ENCODE measurements at places on chromosomes 11 and 22. TPM values are rescaled to one million over a fixed set of nuclear protein-coding genes. Genes with fewer than 3 reads are reported as not detected.

Gene PDE3B
- total RNA-seq: 4.0 TPM

Gene DAGLA
- 3.2 TPM for total RNA-seq

DNA sequence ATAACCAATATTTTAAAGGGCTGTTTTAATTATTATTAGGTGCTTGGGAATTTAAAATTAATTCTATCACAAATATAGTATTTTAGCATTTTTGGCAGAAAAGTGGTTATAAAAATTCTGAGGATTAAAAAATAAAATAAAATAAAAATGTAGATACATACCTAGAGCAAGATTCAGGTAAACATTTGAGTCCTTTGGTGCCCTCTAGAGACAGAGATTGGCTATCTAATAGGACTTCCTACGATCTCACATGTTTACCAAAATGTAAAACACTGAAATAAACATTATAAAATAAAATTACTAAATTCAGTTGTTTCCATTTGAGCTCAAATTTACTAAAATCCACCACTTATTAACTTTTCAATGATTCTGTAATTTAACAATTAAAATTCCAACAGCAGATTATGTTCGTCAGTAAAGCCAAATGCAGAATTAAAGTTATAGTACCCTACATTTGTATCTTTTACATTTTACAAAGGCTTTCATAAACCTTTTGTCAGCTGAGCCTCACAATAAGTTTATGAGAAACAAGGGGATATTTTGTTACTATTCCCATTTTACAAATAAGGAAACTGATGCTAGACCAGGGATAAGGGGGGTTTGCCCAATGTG is 27.7 kb downstream of the SLC36A4 start:
- no peak overlapping the region for H3K27ac ChIP-seq
- no peak overlapping the region for H3K4me3 ChIP-seq
- no peak for DNase-seq
- peaks cover 6% of the 10 kb centered on the region for H3K4me1 ChIP-seq

- H3K27me3 ChIP-seq: no peaks in the 10 kb centered on the region
- peaks cover 13% of the 10 kb centered on the region for H3K36me3 ChIP-seq
- H3K4me3 ChIP-seq: no peak overlapping the region
- H3K4me1 ChIP-seq: no peaks in the 10 kb centered on the region
- H3K27ac ChIP-seq: no peak overlapping the region
Measured at GRCh38 chr22:31867386-31868153, 76.8 kb upstream of the YWHAH start.

- H3K4me3 ChIP-seq: no peak overlapping the region
- H3K27me3 ChIP-seq: peaks cover 4% of the 10 kb centered on the region
- H3K4me1 ChIP-seq: peaks cover 4% of the 10 kb centered on the region
Measured at GRCh38 chr11:89495951-89496350, 4.8 kb upstream of the NOX4 start.

DNA sequence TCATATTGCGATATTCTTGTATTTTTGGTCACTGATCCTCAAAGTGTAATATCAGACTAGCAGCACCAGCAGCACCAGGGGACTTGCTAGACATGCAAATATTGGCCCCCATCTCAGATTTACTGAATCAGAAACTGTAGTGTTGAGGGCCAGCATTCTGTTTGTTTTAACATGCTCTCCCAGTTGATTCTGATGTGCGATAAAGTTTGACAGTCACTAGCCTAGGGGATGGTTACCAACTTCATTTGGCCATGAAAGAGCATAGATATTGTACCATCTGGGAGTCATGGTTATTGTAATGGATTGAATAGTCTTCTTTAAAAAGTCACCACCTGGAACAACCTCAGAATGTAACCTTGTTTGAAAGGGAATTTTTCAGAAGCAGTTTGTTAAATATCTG is 1090.4 kb upstream of the RAG2 start:
- H3K27me3 ChIP-seq: peaks cover 2% of the 10 kb centered on the region
- H3K36me3 ChIP-seq: no peaks in the 10 kb centered on the region
- no peak for DNase-seq
- no peak overlapping the region for H3K4me3 ChIP-seq

GRCh38 chr11:59191095-59191494 is 19.2 kb downstream of the DTX4 start:
- peak overlapping the region; percentile 54 for H3K4me3 ChIP-seq
- H3K36me3 ChIP-seq: peaks cover 78% of the 10 kb centered on the region
- H3K27me3 ChIP-seq: peaks cover under 1% of the 10 kb centered on the region
- H3K4me1 ChIP-seq: peaks cover 10% of the 10 kb centered on the region
- H3K27ac ChIP-seq: no peak overlapping the region
- no peak for DNase-seq

- H3K4me1 ChIP-seq: peaks cover 4% of the 10 kb centered on the region
- peaks cover 8% of the 10 kb centered on the region for H3K27me3 ChIP-seq
- DNase-seq: no peak
- no peak overlapping the region for H3K4me3 ChIP-seq
Measured at GRCh38 chr22:37230673-37231405, 13.2 kb downstream of the RAC2 start.

DNA sequence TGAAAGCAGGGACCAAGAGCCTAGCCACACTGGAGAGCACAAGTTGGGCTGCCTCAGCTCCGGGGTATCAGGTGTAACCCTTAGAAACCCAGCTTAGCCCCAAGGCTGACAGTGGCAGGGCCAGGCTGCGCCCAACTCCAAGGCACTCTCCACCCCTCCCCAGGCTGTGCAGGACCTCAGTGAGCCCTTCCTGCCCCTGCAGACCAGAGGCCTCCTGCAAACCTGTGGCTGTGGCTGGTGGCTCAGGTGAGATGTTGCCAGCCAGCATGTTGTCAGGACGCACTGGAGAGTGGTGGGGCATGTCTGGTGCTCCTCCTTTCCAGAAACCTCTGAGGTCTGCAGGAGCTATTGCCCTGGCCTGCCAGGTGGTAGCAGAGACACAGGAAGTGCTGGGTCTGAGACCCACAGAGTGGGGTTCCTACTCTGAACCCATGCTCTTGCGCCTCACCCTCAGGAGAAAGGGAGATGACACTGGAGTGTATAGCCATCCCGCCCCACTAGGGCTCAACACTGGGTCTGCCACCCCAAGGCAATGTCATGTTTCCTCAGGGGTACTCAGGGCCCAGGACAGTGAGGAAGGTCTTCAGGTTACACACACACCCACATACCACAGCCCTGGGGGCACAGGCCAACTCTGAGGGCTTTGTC is 2.4 kb upstream of the SCARF2 start:
- no peak overlapping the region for H3K27ac ChIP-seq
- H3K4me1 ChIP-seq: peaks cover 11% of the 10 kb centered on the region
- no peak overlapping the region for H3K4me3 ChIP-seq
- DNase-seq: no peak

DNA sequence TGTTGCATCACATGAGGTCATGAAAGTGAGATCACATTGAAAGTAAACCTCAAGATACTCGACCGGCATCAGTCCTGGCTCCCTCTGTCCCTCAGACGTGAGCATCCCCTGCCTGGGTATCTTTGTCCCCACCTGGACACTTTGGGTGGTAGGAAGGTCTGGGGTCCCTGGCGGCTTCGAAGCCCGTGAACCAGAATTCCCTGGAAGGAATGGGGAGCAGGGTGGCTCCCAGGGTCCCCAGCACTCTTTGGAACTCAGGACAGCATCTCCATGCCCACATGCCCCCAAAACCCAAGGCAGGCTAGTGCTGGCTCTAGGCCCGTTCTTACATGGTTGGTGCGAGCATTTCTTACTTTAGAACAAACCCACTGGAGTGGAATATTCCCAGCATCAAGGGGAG is 7.5 kb downstream of the DERL3 start:
- H3K4me1 ChIP-seq: no peaks in the 10 kb centered on the region
- no peak overlapping the region for H3K4me3 ChIP-seq
- no peak overlapping the region for H3K27ac ChIP-seq
- H3K27me3 ChIP-seq: peaks cover 10% of the 10 kb centered on the region

DNA sequence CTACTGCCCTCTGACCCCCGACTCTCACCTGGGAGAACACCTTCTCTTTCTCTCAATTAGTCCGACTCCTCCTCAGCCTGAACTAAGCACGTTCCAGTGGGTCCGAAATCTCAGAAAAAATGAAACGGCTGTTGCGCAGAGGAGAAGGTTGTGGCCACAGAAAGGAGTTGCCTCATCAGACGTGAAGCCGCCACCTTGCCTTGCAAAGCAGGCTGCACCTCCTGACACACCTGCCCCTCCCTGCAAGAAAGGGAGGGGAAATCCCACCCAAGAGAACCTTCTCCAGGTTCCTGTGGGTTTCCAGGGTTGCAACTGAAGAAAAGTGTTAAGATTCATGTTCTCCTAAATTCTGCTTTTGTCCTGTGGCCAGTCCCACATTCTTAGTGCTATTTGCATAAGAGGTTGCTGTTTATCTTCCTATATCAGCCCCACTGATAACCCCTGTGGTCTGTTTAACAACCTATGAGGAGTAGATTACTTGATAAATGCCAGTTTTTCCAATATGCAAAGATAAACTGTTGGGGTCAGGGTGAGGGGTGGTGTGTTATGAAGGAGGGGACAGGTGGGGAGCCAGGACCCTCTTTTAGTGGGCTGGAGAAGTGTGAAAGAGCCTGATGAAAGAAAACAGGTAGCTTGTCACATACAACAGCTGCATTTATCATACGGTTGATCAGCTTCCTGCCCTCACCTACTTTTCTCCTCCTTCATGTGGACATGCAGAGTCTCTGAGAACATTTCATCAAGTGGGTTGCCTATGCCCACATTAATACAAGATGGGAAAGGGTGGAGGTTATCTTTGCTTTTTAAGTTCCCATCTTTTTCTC is 18.2 kb downstream of the ZBTB16 start:
- no peak overlapping the region for H3K27ac ChIP-seq
- no peaks in the 10 kb centered on the region for H3K36me3 ChIP-seq
- DNase-seq: no peak
- H3K4me3 ChIP-seq: no peak overlapping the region

DNA sequence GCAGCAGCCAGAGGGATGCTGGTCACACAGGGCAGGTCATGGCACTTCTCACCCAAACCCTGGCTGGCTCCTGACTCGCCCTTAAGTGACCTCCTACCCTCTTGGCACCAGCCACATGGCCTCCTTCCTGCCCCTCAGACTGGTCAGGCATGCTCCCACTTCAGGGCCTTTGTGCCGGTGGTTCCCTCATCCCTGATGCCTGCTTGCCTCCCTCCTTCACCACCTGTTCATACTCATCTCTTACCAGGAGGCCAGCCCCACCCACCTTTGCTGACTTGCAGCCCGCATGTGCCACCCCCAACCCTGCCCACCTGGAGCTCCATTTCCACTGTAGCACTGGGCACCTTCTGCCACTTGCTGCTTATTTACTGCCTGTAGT is 20.1 kb downstream of the GNAZ start:
- DNase-seq: no peak
- no peaks in the 10 kb centered on the region for H3K36me3 ChIP-seq
- no peaks in the 10 kb centered on the region for H3K4me1 ChIP-seq
- no peak overlapping the region for H3K27ac ChIP-seq
- H3K27me3 ChIP-seq: peaks cover 10% of the 10 kb centered on the region

- no peak overlapping the region for H3K27ac ChIP-seq
- no peaks in the 10 kb centered on the region for H3K36me3 ChIP-seq
- peaks cover 2% of the 10 kb centered on the region for H3K4me1 ChIP-seq
- no peak overlapping the region for H3K4me3 ChIP-seq
- H3K27me3 ChIP-seq: peaks cover 18% of the 10 kb centered on the region
Measured at GRCh38 chr11:69002570-69003231, 10.3 kb downstream of the MRGPRF start.
